Naive thymus-derived CD8-positive, alpha-beta T cell (primary cell): ENCODE measurements at places on chromosomes 6 and 20. TPM values are rescaled to one million over a fixed set of nuclear protein-coding genes. Genes with fewer than 3 reads are reported as not detected.

DUSP22 gene
- 46.0 TPM for total RNA-seq

- no peaks in the 10 kb centered on the region for H3K36me3 ChIP-seq
- H3K4me1 ChIP-seq, result no peaks in the 10 kb centered on the region
- peaks cover 14% of the 10 kb centered on the region for H3K27me3 ChIP-seq
- no peak overlapping the region for H3K4me3 ChIP-seq
Measured at GRCh38 chr20:20205141-20205861, 153.0 kb downstream of the CFAP61 start.

- no peak overlapping the region for H3K4me3 ChIP-seq
- peak overlapping the region; percentile 78 for H3K27ac ChIP-seq
- H3K4me1 ChIP-seq, result peaks cover 64% of the 10 kb centered on the region
- no peaks in the 10 kb centered on the region for H3K27me3 ChIP-seq
Measured at GRCh38 chr20:47417245-47418068, 61.0 kb upstream of the ZMYND8 start.

MROH8 gene
- total RNA-seq, result 0.71 TPM

DNA sequence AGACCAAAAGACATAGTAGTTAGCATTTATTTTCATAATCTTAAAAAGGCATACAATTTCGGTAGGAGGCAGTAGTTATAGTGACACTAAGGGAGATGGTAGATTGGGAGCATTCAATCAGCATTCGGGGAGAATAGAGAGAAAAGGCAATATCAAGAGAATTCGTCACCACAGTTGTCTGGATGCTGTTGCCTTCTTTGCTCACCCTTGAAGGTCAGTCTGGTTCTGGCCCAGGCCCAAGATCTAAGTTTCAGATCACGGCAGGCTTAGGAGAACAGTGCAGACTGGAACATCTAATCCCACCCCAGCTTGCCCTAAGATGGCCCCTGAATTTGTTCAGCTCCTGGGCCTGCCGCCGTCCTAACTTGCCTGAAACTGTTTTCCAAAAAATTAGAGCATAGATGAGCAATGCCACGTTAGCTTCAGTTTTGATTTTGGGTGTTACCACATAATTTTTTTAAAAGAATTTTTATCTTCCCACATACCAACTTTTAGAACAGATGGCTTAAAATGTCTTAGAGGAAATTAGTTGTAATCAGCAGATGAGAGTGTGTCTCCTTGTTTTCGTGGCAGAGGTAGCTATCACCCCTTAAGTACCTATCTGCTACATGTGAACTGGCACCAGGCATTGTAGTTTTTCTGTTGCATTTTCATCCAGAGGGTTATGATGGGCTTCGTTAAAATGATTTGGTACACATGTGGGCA is 8.3 kb upstream of the CEP85L start:
- DNase-seq, result no peak
- H3K4me3 ChIP-seq, result peak overlapping the region; percentile 55
- H3K4me1 ChIP-seq, result peaks cover 67% of the 10 kb centered on the region

GRCh38 chr6:14366872-14367271 is 249.3 kb downstream of the CD83 start:
- H3K27me3 ChIP-seq, result no peaks in the 10 kb centered on the region
- H3K36me3 ChIP-seq, result no peaks in the 10 kb centered on the region
- no peak overlapping the region for H3K27ac ChIP-seq

DNA sequence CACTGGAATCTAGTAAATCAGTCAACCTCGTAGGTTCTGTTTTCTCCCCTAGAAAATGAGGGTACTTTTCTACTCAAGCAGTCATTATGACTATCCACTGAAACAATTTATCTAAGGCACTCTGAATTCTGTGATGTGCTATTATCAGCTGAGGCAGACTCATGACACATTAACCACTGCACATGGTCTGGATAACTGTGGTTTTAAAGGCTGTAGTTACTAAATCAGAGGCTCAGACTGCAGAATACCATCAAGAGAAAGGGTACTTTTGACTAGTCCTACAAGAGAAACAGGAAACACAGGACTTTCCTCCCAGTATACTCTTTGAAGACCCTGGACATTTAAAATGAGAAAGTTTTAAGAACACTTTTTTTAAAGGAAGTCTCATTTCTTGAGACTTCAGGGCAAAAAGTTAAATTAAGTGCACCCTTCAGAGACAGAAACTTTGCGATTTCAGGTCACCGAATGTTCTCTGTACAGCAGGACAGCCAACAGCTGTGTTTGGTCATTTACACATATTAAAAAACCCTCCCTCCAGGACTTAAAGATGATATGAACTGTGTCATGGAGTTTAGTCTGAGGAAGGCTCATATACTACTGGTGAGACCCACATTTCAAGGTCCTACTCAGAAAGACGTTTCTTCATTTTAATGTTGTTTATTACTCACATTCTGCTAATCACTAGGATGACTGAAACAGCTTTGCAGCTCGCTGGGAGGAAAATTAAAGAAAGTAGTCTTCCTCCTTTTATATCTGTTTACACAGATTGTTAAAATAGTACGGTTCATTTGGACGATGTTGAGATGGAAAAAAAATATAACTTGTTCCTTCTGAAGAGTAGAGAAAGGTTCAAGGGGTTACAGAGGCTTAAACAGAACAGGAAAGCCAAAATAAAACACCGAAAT is 19.9 kb downstream of the ATXN1 start:
- peaks cover 35% of the 10 kb centered on the region for H3K36me3 ChIP-seq
- H3K4me1 ChIP-seq, result peaks cover 57% of the 10 kb centered on the region
- no peak overlapping the region for H3K4me3 ChIP-seq
- H3K27ac ChIP-seq, result no peak overlapping the region
- no peak for DNase-seq
